Bronchial smooth muscle cell (primary cell): ENCODE measurements at places on chromosomes 13 and 19. TPM values are rescaled to one million over a fixed set of nuclear protein-coding genes. Genes with fewer than 3 reads are reported as not detected.

Gene NCAN
- total RNA-seq, result under 0.01 TPM in 1 of 2 replicates, not detected in the other

Gene INAFM1
- total RNA-seq, result 1.8 and 1.9 TPM in 2 replicates

Gene NCCRP1
- under 0.01 TPM in 1 of 2 replicates, not detected in the other for total RNA-seq

Gene TUBB4A
- not detected in 2 replicates for total RNA-seq

Gene FNDC3A
- total RNA-seq, result 48.5 and 55.8 TPM in 2 replicates

Gene ERVK3-1
- 25.4 and 31.8 TPM in 2 replicates for total RNA-seq

Gene ZNF468
- 14.0 and 19.4 TPM in 2 replicates for total RNA-seq

Gene CD37
- not detected in 2 replicates for total RNA-seq

Gene POGLUT2
- 8.6 and 10.4 TPM in 2 replicates for total RNA-seq

Gene ZNF441
- total RNA-seq, result 12.8 and 13.4 TPM in 2 replicates

Gene SLC6A16
- total RNA-seq, result under 0.01 and 0.09 TPM in 2 replicates

Gene EPS8L1
- total RNA-seq, result 0.47 and 0.52 TPM in 2 replicates

Gene DZIP1
- 26.4 and 31.1 TPM in 2 replicates for total RNA-seq
